ENCODE measurements at places on chromosomes 13 and 19.

DNA sequence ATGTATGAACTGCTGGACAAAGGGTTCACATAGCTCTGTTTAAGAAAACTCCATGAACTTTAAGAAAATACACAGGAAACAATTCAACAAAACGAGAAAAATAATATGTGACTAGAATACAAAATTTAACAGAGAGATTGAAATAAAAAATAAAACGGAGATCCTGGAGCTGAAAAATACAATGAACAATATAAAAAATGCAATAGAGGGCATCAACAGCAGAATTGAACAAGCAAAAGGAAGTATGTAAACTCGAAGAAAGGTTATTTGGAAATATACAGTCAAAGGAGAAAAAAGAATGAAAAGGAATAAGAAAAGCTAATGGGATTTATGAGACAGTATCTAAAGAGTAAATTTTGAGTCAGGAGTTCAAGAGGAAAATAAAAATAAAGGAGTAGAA, 163.0 kb upstream of the DACH1 start:
- DNase-seq: no peak

- no peak for DNase-seq
These were observed 36.7 kb downstream of the LNX2 start for GRCh38 chr13:27583645-27584044.

DNA sequence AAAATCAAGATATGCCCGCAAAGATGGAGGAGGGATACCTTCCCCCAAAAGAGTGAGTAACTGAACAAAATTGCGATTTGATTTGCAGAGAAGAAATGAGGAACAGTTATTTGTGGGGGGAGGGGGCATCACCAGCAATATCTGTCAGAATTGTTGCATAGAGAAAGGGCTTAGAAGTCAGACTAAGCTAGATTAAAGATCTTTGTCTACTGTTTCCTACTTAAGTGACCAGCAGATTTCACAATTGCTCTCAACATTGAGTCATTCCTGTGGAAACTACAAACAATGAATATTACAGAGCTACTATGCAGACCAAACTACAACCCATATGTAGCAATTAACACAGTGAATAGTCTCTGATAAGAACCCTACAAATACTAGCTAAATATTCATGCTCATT, 27.4 kb downstream of the FPR3 start:
- no peak for DNase-seq

DNA sequence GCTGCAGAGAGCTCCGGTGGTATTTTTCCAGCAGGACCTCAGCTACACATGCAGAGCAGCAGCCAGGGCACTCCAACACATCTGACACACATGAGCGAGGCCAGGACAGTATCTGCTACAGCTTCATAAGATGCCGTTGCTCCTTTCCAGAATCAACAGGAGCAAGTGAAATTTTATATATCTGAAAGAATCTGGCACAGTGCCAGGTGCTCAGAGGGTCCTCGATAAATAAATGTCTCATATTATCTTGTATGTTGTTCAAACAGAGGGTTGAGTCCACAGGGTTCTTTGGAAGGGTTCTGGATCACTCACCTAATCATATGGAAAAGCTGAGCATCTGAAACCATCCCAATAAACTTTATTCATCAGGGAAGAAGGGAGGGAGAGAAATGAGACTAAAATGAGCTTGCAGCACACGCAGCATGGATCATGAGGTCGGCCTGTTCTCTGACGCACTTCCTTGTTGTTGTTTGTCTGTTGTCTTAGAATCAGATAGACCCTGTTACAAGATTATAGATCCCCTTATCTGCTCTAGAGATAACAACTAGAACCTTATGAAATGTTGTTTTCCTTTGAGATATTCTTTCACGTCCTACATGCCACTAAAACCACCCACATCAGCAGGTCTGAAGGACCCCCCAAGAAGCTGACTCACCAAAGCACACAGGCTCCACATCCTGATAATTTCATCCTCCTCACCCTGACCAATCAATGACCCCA, 3.2 kb upstream of the METTL21C start:
- no peak for DNase-seq

DNA sequence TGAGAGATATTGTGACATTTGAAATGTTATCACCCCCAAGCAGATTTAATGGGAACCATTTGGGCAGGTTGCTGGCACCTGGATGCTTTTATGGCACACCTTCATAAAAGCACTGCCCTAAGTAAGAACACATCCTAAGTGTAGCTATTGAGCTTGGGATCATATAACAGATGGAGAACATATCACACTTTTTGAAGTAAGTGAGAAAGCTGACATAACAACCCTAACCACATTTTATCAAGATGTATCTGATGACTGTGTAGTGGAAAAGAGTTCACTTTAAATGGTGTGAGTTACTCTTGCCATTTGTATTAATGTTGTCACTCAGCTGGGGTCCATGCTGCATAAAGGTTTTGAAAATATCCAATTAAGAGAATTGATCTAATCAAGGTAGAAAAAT, 287.9 kb downstream of the DCLK1 start:
- DNase-seq: no peak

DNA sequence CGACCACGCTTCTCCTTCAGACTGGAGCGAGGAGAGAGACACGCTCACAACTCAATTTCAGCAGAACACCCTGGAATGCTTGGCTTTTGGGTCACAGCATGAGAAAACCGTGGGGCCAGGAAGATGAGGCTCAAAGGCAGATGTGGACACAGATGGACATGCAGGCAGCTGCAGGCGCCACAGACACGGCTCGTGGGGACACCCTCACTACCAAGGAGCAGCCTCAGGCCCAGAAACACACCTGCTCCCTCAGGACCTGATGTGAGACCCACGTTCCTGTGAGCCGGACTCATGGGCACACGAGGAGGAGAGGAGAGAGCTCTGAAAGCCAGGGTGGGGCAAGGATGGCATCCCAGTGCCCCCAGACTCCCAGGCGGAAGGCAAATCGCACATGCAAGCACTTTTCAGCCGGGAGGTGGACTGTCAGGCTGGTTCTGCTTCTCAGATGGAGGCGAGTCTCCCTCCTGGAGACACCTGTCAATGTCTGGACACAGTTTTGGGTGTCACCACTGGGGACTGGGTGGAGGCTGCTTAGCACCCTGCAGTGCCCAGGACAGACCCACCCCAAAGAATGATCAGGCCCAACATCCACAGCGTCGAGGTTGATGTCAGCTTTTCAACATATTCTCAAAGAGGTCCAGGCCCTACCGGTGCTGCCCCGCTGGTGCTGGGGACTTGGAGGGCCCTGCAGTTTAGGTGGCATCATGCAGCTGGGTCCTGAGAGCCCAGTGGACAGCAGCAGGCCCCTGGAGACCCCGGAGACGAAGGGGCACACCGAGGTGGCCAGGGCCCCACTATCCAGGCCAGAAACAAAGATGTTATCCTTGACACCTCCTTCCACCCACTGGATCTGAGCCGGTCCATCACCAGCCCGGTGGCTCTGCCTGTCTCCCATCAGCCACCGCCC, 2.3 kb downstream of the ABHD17A start:
- DNase-seq: no peak

Measured in GM13977 (cell line).